ENCODE measurements at places on chromosomes 3 and 15.

DNA sequence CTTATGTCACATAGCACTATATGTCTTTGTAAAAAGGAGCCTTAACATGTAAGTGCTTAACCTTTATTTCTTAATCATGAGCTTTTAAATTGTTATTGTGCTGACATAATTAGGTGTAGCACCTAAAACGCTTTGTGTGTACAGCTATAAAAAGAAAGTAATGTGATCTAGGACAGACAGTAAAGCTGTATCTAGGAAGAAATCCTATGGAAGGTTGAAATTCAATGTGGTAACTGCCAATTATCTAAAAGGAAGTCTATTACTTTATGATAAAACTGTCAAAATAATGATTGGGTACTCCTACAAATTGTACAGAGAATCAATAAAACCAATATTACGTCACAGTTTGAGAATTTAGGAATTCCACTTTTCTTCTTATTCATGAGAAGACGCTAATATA is 87.9 kb downstream of the CDIN1 start:
- no peak for DNase-seq

GRCh38 chr3:152457500-152458375 is 189.0 kb downstream of the MBNL1 start:
- DNase-seq = no peak

GRCh38 chr3:71956069-71956340 is 171.1 kb upstream of the PROK2 start:
- DNase-seq = no peak

GRCh38 chr3:72756900-72757299 is 91.3 kb downstream of the SHQ1 start:
- peak; percentile 62 for DNase-seq

- DNase-seq = peak; percentile 93
These were observed 108.1 kb downstream of the KLF13 start for GRCh38 chr15:31434588-31435260.

DNA sequence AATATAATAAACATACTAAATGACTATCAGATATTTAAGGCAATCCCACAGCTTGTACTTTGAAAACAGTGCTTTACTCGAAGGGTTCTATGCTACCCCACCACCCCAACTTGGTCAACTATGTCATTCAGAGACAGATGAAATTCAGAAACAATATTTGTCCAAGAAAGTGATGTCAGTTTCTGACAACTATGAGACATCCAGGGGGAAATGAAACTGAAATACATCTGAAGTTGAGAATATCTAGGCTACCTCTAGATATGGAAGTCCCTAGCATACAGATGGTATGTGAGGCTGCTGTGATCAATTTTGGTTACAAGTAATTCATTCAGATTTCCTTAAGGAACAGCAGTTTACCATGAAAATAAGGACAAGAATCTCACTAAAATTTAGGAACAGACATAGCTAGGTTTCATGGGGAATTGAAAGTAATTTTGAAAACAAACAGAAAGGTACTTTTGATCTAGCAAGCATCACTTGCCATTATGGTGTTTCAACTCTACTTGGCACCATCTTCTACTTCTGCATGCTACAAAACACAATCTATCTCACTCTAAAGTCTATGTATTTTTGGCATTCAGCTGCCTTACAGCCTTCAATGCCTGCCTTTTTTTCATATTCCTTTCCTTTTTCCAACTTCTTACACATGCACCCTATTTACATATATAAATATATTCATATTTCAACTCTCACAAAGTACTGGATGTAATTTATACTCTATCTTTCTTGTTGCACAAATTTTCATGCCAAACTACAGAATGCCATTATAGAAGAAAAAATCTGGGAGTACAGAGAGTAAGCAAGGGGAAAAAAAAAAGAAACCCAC is 21.7 kb downstream of the ATG3 start:
- no peak for DNase-seq

DNA sequence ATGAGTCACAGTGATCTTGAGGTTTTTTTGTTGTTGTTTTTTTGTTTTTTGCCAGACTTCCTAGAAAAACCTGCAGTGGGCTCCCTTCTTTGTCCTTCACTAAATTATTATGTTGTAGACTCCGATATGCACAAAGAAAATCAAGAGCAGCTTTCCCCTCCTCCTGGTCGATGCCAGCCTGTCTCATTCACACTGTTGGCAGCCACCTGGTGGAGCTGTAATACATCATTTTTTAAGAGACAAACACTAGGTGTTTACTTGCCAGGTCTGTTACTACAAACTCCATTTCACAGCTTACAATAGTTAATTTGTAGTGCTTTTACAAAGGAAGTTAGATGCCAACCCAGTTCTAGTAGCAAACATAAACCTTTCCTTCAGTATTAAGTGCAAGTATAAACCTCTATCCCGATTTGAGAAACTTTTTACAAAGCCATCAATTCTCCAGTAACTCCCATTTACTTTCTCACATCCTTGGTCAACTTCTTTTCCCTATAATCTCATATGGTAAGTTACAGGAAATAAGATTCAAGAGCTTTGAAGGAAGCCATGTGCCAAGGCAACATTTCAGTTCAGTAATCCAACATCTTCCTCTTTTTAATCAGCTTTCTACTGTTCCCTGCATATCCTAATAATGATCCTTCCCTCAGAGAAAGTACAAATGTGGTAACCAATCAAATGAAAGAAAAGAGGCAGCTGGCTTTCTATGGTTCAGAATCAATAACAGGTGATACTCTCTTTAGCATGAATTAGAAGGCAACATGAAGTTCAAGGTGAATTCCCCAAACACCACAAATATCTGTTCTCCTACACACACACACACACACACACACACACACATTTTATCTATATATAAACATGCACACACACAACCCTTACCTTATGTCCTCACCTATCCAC is 14.0 kb downstream of the AAGAB start:
- DNase-seq = peak; percentile 40
